Calu3 (cell line): ENCODE measurements at places on chromosomes 2 and 18. TPM values are rescaled to one million over a fixed set of nuclear protein-coding genes. Genes with fewer than 3 reads are reported as not detected.
A peak's percentile ranks its signal among the peaks of the same experiment; 100 is the strongest.

NOP58 gene
- total RNA-seq = 159 and 161 TPM in 2 replicates

DNA sequence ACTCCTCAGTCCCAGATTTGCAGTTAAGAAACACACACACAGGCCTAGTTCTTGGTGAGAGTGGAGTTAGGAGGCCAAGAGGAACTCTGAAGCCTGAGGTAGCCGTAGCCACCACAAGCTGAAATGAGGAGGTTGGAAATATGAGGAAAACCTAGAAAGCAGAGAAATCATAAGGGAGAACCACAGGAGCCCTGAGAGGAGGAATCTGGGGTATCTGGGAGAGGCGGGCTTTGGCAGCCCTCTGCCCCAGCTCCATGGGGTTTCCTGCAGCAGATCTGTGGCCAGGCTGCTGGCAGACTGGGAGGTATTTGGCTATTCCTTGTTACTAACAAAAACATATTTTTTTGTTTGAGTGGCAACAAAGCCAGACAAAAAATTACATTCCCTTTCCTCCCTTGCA is 11.0 kb downstream of the SOX11 start:
- no peak for DNase-seq

ANKRD36 gene
- total RNA-seq = 24.9 and 29.3 TPM in 2 replicates

GRCh38 chr2:85746321-85747004 is 7.3 kb upstream of the ATOH8 start:
- DNase-seq = no peak

ALK gene
- total RNA-seq = not detected in 2 replicates

GRCh38 chr2:232230560-232230959 is 148.0 kb upstream of the ALPP start:
- DNase-seq = no peak

ZFP36L2 gene
- total RNA-seq = 90.7 and 120 TPM in 2 replicates

GRCh38 chr18:54147439-54147838 is 77.0 kb downstream of the MBD2 start:
- DNase-seq = no peak

- no peak for DNase-seq
Observed at GRCh38 chr2:62474176-62474575, 31.8 kb downstream of the TMEM17 start.

DNA sequence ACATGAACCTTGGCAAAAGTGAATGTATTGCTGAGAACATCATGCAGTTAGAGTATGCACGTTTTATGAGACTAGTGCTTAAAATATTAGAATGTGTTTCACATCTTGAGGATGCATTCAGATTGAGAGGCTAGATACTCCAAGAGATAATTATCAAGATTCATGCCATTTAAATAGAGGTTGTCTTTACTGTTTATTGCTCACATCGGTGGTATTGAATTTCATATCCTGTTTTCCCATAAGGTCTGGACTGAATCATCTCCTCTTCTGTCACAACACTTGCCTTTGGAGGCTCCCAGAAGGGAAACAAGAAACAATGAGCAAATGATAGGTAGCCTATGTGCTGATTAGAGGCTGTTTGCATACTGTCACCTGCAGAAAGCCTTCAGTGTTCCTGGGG is 83.8 kb downstream of the CLHC1 start:
- DNase-seq = no peak

DNA sequence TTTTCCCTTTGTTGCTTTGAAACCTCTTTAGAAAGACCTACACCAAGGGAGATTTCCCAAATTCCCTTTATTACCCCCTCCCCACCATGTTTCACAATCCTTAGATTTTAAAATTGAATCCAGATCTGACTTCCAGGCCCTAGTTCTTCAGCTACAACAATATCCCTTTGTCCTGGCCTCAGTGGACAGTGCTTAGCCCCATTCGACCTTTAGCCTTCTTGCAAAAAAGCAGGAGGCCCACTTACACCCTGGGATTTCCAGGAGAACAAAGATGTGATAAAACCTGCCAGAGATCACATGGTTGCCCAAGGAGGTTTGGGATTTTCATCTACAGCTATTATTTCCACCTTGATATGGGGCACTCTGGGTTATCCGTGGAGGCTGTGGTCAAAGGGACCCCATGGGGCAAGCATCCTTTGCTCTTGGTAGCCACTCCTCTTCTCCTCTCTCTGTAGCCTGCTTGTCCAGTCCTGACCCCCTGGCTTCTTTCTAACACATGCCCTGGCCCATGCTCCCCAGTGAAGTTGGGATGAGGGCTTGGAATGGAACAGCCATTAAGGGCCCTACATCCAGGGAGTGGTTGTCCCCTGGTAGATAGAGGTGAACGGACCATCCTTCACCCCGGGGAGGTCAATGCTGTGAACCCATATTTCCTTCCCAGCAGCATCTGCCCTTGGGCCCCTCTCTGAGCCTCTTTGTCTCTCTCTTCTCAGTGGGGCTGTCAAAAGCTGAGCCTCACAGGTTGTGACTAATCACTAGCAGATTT is 267.4 kb downstream of the DYSF start:
- DNase-seq = no peak

DNA sequence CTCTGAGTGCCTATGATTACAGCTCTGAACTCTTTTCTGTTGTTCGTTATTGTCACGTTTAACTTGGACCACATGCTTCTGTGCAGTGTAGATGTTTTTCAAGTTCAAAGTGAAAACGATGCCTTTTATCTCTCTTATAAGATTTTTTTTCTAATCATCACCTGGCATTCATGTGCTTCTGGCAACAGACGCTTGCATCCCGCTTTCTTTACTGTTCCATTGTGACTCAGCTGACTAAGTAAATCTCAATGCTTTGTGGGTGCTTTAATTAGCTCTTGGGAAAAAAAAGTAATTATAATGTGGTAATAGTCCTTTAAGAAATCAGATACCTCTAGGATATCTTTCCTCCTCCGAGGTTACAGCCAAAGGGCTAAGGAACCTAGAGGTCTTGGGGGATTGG is 31.2 kb upstream of the RMP24 start:
- no peak for DNase-seq

GRCh38 chr18:33583901-33584300 is 5.9 kb downstream of the ASXL3 start:
- DNase-seq = no peak

PLCL1 gene
- 0.07 TPM in 1 of 2 replicates, not detected in the other for total RNA-seq

CFAP221 gene
- 9.5 and 10.0 TPM in 2 replicates for total RNA-seq

RIF1 gene
- 75.7 and 78.1 TPM in 2 replicates for total RNA-seq

DNA sequence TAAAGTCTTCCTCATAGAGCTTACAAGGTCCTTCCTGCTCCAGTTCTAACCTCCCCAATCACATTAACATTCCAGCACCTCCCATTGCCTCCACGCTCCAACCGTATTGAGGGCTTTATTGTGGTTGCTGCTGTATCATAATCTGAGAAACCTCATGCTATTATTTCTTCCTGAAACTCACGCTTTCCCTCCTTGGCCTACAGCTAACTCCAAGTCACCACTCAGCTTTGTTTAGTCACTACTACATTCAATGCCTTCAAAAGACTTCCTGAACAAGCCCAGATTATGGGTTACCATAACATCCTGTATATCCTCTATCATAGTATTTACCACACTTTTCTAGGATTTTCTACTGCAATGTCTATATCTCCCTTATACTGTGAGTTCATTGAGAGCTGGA is 230.4 kb downstream of the IKZF2 start:
- DNase-seq = no peak

INHA gene
- total RNA-seq = 0.80 and 0.83 TPM in 2 replicates

COL4A4 gene
- total RNA-seq = 17.2 and 19.4 TPM in 2 replicates

INPP1 gene
- total RNA-seq = 23.1 and 30.1 TPM in 2 replicates

DNA sequence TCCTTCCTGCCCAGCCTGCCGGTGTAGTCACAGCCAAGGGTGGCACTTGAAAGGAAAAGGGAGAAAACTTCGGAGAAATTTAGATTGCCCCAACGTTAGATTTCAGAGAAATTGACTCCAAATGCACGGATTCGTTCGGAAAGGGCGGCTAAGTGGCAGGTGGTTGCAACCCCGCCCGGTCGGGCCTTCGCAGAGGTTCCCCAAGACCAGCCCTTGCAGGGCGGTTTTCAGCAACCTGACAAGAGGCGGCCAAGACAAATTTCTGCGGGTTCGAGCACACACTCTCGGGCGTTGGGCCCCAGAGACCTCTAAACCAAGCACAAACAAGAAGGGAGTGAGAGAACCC is 4.8 kb downstream of the ONECUT2 start:
- DNase-seq = no peak

- DNase-seq = no peak
Observed at GRCh38 chr2:240868286-240869108, at the start of gene AGXT. TSS of gene AGXT (plus strand) at chr2:240868824. CDS start at chr2:240868866, 42 bp downstream.

CCDC85A gene
- total RNA-seq = 2.6 and 3.0 TPM in 2 replicates

OSR1 gene
- 1.3 and 1.4 TPM in 2 replicates for total RNA-seq

GPAT2 gene
- not detected in 2 replicates for total RNA-seq

WDR7 gene
- total RNA-seq = 16.2 and 23.2 TPM in 2 replicates

DNA sequence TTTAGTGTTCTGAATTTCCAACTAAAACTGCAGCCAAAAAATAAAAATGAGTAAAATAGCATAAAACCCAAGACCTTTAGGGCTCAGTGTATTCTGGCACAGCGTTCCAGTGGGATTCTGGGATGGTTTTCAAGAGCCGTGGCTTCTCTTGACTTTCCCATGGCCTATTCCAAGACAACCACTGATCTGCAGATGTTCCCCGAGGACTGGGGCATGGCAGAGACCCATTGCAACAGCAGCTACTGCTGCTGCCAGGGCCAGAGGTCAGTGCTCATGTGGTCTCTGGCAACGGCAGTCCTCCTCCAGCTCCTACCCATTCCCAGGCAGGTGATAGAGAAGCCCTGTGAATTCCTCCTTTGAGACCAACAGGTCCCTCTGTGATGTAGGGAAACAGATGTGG is 26.8 kb downstream of the TNP1 start:
- no peak for DNase-seq

GRCh38 chr2:30666266-30666874 is 140.9 kb downstream of the CAPN13 start:
- DNase-seq = peak; percentile 33

VIL1 gene
- 9.0 and 16.4 TPM in 2 replicates for total RNA-seq

DNA sequence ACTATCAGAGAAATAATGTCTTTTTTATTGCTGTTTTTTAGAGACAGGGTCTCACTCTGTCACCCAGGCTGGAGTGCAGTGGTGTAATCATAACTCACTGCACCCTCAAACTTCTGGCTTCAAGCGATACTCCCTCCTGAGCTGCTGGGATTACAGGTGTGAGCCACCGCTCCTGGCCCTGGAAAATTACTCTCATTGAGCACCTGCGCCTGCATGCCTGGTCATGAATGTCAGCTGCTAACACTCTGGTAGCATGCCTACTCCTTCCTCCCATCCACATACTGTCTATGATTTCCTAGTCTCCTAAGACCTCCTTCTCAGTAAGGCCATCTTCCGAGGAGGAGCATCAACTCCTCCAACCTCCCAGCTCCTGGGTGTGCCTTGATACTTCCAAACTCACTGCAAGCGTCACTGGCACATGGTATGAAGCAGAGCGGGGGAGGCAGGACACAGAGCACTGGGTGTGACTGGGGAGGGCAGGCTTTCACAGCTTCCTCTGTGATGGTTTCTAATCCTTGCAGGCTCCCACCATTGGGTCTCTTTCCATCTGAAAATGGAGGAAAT is 1.6 kb upstream of the MAP2 start:
- DNase-seq = no peak

- no peak for DNase-seq
Observed at GRCh38 chr2:207938886-207939285, 86.4 kb downstream of the PLEKHM3 start.

GRCh38 chr2:37472959-37473358 is 128.5 kb downstream of the QPCT start:
- peak; percentile 30 for DNase-seq

SERPINB7 gene
- 0.19 and 0.88 TPM in 2 replicates for total RNA-seq

SCN9A gene
- total RNA-seq = 6.1 and 8.5 TPM in 2 replicates

- no peak for DNase-seq
Observed at GRCh38 chr2:44778221-44778654, 163.3 kb upstream of the SIX3 start.

DNA sequence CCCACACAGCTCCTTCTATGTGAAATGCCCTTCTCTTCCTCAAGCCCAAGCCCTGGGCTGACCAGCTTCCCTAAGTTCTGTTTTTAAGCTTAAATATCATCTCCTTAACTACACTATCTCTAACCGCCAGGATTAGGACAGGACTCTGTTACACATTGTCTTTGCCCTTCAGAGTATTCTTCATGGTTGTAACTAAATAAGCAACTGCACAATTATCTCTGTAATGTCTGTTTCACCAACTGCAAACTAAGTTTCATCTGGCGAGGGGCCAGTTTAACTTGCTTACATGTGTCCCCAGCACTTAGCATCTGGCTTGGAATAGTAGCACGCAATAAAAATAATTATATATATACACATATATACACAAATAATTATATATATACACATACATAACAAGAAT is 1.1 kb upstream of the ERMN start:
- no peak for DNase-seq

DNA sequence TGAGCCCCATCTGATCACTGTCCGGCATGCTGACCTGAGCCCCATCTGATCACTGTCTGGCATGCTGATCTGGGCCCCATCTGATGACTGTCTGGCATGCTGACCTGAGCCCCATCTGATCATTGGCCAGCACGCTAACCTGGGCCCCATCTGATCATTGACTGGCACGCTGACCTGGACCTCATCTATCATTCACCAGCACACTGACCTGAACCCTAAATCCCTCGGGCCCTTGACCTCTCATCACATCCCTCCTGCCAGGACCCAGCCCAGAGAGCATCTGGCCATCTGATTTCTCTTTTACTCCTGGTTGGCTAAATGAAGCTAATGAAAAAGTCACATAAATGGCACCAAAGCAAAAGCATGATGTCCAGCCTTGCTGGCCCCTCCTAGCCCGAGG is 207.1 kb downstream of the NDUFA10 start:
- no peak for DNase-seq

DNA sequence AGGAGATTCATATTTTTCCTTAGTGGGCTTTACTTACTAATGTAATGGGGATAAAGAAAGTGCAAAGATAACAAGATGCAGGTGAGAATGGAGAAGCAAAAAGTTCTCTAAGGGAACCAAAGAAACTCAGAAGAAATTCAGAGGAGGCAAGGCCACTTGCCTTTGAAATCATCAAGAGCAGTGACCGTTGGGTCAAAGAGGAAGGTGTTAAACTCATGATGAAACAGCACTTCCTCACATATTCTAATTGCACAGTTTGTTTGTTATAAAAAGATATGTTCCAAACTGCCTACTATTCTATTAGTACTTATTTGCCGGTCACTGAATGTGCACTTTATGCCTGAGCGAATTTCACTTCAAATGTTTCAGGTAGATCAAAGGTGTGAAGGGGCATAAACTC is 975.1 kb downstream of the BCL11A start:
- DNase-seq = no peak
